ENCODE measurements at places on chromosomes 12 and 14.

DNA sequence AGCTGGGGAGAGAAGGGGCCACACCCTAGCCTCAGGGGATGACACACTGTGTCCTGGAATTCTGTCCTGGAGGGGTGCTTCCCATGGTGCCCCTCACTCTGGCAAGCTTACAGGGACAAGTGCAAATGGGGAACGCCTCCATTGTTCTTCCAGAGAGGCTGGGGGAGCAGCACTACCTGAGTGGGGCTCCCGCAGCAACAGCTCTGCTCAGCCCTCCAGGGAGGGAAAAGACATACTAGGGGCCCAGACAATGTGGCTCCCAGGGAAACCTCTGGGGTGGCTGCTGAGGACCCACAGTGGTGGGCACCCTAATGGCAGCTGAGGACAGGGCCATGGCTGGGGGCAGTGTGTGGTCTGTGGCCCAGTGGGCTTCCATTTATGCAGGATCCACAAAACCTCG is 69.4 kb downstream of the PLEKHG3 start:
- no peak for DNase-seq

- no peak for DNase-seq
Measured at GRCh38 chr12:62332598-62332997, 72.4 kb downstream of the USP15 start.

DNA sequence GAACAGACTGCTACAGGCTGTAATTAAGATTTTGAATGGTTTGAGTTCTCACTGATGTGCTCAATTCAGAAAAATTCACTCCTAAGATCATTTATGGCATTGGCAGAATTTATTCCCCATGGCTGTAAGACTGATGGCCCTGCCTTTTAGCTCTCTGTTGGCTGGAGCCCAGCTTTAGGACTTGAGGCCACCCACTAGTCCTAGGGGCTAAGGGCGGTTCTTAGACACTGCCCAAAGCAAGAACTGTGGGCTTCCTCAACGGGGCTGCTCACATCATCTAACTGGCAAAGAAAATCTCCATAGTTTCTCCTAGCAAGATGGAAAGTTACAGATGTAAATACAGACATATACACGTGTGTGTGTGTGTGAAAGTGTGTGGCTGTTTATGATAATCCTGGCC is 3.4 kb upstream of the CCER1 start:
- no peak for DNase-seq

- DNase-seq: no peak
Measured at GRCh38 chr14:77185093-77185465, 3.5 kb downstream of the TMEM63C start.

- DNase-seq: no peak
Measured at GRCh38 chr14:69643430-69644200, 32.2 kb downstream of the SUSD6 start.

DNA sequence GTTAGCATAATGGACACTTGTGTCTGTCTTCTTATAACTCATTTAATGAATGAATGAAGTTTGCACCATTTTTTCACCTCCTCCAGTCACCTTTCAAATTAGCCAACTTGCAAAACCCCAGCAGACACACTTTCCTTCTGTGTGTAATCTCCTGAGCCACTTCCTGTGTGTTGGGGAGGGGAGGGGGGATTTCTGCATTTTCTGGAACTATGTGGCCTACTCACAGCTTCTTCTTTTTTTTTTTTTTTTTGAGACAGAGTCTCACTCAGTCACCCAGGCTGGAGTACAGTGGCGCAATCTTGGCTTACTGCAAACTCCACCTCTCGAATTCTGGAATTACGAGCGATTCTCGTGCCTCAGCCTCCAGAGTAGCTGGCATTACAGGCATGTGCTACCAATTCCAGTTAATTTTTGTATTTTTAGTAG is 4.1 kb upstream of the SERPINA1 start:
- DNase-seq: peak; percentile 36

DNA sequence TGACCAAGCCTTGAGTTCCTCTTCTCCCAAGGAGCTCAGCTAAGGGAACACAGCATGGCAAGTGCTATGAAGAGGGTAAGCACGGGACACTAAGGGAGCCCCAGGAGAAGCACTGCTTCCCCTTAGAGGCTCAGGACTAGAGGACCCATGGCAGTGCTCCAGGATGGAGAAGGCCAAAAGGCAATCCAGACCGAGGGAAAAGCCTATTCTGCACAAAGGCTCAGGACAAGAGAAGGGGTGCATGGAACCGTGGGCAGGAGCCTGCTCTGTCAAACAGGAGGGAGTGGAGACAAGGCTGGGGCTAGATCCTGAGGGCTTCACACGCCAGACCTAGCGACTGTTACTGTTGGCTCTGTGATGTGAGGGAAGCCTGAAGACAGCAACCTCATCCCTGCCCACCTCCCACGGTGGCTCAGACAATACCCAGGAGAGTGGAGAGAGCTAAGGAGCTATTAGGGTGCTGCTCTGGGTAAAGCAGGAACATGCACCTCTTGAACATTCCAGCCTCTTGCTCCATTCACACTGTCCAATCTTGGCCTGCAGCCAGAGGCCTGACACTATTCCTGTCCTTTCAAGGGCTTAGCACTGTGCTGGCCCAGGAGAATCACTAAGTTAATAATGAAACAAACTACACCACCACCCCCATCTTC is 24.2 kb downstream of the OTUB2 start:
- DNase-seq: no peak

DNA sequence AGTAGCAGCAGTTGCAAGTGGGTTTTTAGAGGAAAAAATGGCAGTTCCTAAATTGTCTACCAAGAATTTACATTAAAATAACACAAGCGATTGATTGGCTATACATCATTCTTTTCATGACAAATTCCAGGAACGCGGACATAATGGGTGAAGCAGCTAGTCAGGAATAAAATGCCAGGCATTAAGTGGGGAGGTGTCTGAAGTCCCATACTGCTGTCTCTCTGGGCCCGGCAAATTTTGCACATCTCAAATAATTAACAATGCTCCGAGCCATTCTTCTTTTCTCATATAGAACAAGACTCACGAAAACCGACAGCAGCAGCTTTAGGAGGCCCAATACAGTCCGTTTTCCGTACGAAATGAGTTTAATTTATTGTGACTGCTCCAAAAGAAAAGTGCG is 696 bp downstream of the RPL36AL start:
- DNase-seq: no peak

- no peak for DNase-seq
Measured at GRCh38 chr14:96804895-96805294, 7.7 kb downstream of the VRK1 start.

- DNase-seq: no peak
Measured at GRCh38 chr12:124504273-124505000, 63.0 kb downstream of the NCOR2 start.

DNA sequence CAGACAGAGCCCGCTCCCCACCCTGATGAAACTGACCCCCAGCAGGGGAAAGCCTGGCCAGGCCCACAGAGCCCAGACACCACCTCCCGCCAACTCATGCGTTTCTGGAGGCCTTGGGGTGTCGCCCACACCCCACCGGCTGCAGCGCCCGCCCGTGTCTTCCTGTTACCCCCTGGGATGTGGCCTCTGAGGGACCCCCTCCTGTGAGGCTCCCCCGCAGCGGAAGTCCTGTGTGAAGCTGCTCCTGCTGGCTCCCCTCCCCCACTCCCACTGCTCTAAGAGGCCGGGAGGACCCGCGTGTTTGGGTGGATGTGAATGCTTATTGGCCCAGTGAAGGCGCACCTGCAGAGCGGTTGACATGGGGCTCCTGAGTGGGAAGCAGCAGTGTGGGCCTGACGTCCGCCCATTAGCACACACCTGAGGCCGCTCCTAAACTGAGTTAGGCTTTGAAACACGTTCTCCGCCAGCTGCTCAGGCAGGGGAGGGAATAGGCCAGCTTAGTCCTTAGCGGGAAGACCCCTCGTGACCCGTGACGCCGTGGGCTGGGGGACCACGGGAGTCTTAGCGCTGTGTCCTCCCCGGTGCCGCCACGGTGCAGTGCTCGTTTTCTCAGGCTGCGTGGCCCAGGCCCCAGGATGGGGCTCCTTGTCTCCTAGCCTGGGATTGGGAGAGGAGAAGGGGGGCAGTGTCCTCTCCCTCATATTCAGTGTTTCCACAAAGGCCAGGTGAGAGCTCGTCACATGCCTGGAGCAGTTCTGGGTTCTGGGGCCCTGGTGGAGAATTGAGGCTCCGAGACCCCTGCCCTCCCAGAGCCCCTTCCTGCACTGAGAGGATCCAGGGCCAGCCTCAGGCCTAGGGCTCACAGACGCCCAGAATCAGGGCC is 323.4 kb upstream of the SFSWAP start:
- DNase-seq: no peak

DNA sequence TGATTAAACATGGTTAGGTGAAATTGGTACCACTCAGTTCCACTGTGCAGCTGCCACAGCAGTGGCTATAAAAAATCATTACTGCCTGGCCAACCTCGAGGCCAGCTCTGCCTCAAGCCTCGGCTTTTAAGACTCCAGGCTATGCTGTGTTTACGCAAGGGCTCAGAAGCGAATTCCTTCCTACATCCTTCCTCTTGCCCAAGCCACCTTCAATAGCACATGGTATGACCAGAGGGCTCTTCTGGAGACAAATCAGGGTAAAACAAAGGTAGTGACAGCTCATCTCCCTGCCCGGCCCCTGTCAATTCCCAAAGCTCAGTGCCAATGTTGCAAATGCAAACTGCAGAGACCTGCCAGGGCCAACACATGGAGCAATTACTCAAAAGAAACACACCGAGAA is 31.9 kb downstream of the NUAK1 start:
- no peak for DNase-seq

- DNase-seq: no peak
Measured at GRCh38 chr14:68734231-68734732, 58.6 kb downstream of the ZFP36L1 start.

GRCh38 chr14:36130186-36130585 is 46.3 kb downstream of the PTCSC3 start:
- no peak for DNase-seq

GRCh38 chr12:52585066-52585465 is 11.4 kb upstream of the KRT74 start:
- DNase-seq: no peak

DNA sequence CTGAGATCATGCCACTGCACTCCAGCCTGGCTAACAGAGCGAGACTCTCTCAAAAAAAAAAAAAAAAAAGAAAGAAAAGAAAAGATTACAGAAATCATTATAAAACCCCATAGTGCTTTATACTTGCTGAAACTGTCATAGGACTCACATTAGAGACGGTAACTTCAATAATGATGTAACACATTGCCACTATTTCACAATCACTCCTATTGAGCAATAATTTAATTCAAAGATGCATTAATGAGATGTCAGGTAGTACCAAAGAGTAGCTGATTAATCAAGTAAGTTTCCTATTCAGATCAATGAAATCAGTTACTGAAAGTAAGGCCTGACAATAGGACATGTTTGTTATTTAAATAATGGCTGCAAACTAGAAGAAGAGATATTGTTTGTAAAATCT is 751.5 kb upstream of the ALG10B start:
- DNase-seq: no peak

DNA sequence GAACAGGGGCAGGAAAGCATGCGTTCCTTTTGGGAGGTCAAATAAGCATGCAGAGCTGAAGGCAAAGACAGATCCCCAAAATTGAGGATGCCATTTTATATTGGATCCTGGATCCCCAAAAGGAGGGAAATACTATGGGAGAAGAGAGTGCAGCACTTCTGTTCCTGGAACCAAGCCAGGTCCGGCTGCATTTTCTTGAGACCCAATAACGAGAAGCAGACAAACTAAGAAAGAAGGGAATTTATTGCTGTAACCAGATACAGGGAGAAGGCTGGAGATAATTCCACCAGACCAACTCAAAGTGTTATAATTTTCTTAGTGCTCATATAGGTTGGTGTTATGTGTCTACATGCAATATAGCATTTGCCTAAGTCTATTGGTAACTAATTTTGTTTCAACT is 60.8 kb downstream of the PDE6H start:
- no peak for DNase-seq

GRCh38 chr12:131222329-131223139 is 268.8 kb downstream of the ADGRD1 start:
- no peak for DNase-seq

DNA sequence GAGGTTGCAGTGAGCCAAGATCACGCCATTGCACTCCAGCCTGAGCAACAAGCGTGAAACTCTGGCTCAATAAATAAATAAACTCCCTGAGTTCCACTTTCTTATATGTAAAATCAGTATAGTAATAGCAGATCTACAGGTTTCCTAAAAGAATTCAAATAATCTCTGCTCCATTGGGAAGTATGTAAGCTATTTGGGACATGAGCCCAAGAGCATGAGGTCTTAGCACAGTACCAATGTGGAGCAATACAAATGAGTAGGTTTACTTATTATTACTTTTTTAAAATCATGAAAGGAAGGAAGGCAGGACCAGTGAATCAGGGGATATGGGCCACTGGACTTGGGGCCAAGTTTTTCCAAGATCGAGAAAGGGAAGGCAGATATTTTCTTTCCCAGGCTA is 216.9 kb upstream of the DIO2 start:
- no peak for DNase-seq

DNA sequence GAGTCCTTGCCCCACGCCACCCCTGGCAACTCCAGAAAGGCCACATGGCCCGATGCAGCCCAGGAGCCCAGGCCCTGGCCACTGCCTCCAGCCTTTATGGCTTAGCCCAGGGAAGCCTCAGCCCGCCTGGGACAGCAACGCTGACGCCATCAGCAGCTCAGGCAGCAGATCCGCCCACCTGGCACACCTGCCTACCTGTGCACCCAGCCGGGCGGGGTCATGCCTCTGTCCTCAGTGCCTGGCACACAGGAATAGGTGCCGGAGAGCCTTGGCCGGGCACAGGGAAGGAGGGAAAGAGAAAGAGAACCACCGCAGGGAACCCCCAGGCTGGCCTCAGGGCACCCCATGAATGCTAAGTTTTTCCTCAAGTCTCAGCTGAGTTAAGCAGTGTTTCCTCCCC is 21.1 kb downstream of the BEGAIN start:
- no peak for DNase-seq

GRCh38 chr14:50667996-50668825 is at the start of gene SAV1:
Gene SAV1, minus strand, starts transcription at chr14:50668306. Its CDS starts 339 bp downstream, at chr14:50667967.
- no peak for DNase-seq

DNA sequence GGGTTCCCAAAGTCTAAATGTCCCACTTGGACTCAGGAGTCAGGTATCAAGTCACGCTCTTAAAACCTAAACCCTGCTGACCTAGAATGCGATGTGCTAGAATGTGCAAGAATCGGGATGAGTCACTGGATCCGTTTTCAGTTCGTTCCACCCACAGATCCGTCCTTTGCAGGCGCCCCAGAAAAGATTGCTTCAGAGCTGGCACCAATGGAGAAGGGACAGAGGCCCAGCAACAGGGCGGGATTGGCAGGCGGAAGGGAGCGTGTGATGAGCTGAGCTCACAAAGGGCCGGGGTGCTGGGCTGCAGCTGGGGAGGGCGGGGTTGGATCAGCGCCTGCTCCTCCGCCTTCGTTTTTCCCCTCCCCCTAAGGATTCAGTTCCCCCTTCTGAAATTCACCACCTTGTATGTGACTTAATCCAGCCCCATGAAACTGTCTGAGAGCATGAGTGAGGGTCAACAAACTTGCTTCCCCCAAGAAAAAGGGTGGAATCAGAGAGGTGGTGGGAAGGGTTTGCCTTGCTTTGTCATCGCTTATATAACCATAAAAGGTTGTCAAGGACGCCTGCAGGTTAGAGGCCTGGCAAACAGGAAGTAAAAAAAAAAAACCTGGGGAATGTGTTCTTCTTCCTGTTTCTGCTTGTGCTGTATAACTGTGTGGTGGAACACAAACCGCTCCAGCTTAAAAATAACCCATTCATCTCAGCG is 2.8 kb upstream of the UBC start:
- DNase-seq: no peak

- no peak for DNase-seq
Measured at GRCh38 chr12:74021937-74022336, 515.7 kb upstream of the ATXN7L3B start.

- DNase-seq: no peak
Measured at GRCh38 chr14:64880221-64881121, 764 bp upstream of the SPTB start.

Data from SIG-M5 (cell line).